Thymus (tissue), 14 donors: ENCODE measurements at places on chromosomes 4 and X.

DNA sequence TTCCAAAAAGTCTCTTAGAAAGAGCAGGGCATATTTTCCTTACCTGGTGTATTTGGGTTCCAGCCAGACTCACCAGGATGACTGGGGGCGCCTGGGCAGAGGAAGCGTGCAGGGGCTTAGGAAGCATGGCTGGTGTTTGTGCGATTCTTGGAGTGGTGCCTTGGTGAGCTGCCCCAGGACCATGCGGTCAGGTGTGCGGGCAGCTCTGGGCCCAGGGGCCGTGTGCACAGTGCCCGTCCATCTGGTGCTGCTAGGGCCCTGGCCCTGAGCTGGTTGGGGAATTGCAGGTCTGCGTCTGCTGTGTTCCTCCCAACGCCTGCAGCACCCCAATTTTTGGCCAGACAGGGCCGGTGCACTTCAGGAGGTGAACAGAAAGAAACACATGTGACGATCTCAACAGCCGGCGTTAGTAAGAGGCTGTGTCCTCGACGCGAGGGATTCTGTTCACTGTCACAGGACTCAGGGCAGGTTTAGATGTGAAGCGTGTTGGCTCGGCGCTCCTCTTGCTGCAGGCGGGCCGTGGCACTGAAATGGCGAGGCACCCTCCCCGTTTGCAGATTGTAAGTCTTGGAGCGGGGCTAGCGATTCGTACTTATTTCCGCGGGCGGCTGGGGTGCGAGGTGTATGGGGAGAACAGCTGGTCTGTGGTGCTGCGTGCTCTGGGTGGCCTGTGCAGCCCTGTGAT, 15.2 kb downstream of the RGS12 start:
- H3K27ac ChIP-seq: no peak overlapping the region
- DNase-seq: no peak
- H3K4me3 ChIP-seq: no peak overlapping the region
- H3K36me3 ChIP-seq: no peaks in the 10 kb centered on the region

DNA sequence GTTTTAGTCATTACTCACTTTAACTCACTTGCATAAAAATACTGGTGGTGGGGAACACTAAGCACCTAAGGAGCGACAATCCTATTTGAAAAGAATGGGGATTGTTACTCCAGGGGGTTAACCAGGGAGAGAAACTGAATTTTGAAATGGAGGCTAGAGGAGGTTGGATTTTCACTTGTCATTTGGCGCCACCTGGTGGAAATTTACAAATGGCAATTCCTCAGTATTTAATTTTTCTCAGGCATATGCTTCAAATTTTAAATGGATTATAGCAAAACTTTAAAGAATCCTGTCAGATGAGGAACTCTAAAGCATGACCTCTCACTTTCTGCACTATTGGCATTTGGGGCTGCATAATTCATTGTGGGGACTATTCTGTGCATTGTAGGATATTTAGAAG, 2.7 kb upstream of the GEMIN8 start:
- no peaks in the 10 kb centered on the region for H3K36me3 ChIP-seq
- DNase-seq: peak; percentile 60
- no peak overlapping the region for H3K27ac ChIP-seq
- no peak overlapping the region for H3K4me3 ChIP-seq
- peaks cover 5% of the 10 kb centered on the region for H3K27me3 ChIP-seq
- no peaks in the 10 kb centered on the region for H3K4me1 ChIP-seq

DNA sequence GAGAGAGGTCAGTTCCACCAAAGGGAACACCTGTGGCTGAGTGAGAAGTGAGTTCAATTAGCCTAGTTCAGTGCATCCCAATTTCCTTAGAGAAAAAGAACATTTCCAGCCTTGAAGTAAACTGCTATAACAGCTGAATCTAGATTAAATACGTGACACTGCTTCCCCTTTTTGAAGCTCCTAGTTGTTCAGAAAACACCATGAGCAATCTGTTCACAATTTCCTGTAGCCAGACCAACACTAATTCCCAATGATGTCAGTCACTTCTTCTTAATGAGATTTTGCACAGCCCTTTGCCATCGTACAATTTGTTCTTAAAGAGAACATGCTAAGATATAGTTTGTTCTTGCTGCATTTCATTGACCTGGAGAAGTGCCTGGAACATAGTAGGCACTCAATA, 144.6 kb upstream of the EDNRA start:
- DNase-seq: no peak
- no peaks in the 10 kb centered on the region for H3K36me3 ChIP-seq
- H3K4me3 ChIP-seq: no peak overlapping the region
- no peaks in the 10 kb centered on the region for H3K27me3 ChIP-seq
- no peaks in the 10 kb centered on the region for H3K4me1 ChIP-seq
- no peak overlapping the region for H3K27ac ChIP-seq

DNA sequence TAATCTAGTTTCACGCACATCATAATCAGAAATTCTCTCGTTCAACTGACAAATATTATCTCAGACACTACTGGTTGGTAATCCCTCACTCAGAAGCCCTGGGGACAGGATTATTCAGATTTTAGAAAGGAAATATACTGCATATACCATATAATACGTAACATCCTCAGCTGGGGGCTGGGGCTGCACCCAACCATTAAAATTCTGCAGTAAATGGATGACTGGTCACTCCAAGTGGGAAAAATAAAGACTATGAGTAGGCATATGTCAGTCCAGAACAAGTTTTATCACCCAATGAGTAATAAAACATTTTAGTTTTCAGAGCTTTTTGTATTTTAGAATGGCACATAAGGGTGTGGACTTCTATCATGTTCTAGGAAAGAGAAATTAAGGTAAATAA, 121.7 kb upstream of the MAP3K15 start:
- H3K27me3 ChIP-seq: no peaks in the 10 kb centered on the region
- no peak for DNase-seq
- H3K4me3 ChIP-seq: no peak overlapping the region
- no peak overlapping the region for H3K27ac ChIP-seq

DNA sequence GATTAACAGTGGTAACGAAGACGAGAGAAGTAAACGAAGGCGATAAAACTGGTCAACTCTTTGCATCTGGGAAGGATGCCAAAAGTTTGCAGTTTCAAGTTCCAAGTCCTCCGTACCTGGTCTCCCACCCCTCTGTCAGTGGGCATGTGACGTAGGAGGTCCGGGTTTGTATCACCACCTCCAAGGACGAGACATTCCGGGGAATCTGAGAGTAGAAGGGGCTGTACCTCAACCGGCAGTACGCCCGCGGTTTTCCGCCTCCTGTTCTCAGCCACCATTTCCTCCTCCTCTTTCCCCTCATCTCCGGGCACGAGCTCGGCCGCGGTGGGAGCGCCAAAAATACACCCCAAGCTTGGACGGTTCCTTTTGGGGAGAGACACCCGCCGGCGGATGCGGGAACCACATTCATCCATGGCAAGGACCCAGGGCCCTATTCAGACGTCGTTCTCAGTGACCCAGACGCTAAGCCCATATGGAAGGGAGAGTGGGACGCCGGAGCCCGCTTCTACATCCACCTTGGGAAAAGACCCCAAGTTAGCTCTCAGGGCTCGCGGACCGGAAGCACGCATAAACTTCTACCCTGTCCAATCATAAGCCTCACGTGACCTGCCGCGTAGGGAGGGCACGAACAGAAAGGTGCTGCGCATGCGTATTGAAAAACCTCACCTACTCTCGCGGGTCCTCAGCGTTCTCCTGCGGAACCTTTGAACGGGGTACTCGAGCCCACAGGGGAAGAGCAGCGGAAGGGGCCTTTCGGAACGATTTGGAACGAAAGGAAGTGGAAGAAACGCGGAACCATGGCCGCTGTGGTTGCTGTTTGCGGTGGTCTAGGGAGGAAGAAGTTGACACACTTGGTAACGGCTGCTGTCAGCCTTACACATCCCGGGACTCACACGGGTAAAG, at the start of the genes HELQ and MRPS18C:
Gene HELQ (minus strand): TSS at position 543 of the 903 bp plus-strand sequence. CDS start 130 bp downstream, at position 413.
Gene MRPS18C (plus strand): TSS at position 778 of the 903 bp plus-strand sequence. CDS start 20 bp downstream, at position 798.
- H3K4me1 ChIP-seq: peaks cover 2% of the 10 kb centered on the region
- peak; percentile 99 for DNase-seq
- no peaks in the 10 kb centered on the region for H3K27me3 ChIP-seq
- peak within 1 kb of the TSS; percentile 81 for H3K4me3 ChIP-seq
- peak within 1 kb of the TSS; percentile 99 for H3K27ac ChIP-seq
- peaks cover 9% of the 10 kb centered on the region for H3K36me3 ChIP-seq

DNA sequence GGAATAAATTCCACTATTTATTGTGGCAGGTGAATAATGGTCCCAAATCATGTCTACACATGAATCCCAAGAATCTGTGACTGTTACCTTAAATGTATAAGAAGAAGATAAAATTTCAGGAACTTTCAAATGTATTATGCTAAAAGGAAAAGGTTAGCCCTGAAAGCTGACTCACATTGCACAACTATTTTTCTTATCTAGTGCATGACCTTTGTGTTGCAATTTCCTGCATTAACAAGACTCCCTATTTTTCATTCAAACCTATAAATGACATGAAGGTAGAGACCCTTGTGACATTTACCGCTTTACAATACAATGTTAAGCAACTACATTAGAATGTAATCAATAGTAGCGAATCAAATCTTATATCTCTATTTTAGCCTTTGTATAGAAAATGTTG, 36.7 kb downstream of the UBQLN2 start:
- H3K27me3 ChIP-seq: no peaks in the 10 kb centered on the region
- DNase-seq: no peak
- H3K4me1 ChIP-seq: no peaks in the 10 kb centered on the region
- H3K27ac ChIP-seq: no peak overlapping the region
- H3K36me3 ChIP-seq: no peaks in the 10 kb centered on the region

- no peak overlapping the region for H3K27ac ChIP-seq
- no peaks in the 10 kb centered on the region for H3K4me1 ChIP-seq
- no peaks in the 10 kb centered on the region for H3K27me3 ChIP-seq
- no peak overlapping the region for H3K4me3 ChIP-seq
These were observed 39.3 kb upstream of the SMARCAD1 start for GRCh38 chr4:94168321-94168720.

DNA sequence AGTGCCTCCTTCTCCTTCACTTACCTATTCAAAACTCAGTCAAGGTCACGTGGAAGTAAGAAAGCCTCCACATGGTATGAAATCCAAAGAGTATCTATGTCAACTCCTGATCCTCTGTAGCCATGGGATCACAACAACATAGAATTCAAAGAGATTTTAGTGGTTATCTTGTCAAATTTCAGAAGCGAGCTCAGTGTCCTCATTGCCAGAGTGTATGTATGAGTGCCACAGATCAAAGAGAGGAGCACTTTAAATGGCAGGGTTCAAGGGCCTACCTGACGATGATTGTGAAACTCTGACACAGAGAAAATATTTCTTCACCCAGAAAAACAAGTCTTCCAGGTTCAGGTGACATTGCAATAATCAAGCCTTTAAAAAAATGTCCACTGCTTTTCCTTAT, 1.2 kb upstream of the ACE2 start:
- no peaks in the 10 kb centered on the region for H3K36me3 ChIP-seq
- no peaks in the 10 kb centered on the region for H3K27me3 ChIP-seq
- DNase-seq: no peak

DNA sequence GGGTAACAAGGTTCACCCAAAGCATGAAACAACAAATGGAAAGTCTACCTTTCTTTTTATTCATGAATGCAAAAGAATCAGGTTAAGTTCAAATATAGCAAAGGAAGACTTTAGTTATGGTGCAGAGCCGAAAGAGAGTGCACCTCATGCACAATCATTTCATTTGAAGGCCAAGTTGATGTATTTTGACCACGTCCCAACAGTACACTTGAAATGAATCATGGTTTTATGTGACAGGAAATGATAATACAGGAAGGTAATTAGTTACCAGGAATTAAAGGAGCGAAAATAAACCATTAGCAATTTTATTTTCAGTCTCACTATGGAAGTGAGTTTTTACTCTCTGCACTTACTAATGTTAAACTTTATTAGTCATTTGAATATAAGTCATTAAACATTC, 281.2 kb upstream of the DIAPH2 start:
- no peaks in the 10 kb centered on the region for H3K4me1 ChIP-seq
- no peaks in the 10 kb centered on the region for H3K27me3 ChIP-seq
- DNase-seq: no peak
- no peak overlapping the region for H3K4me3 ChIP-seq

DNA sequence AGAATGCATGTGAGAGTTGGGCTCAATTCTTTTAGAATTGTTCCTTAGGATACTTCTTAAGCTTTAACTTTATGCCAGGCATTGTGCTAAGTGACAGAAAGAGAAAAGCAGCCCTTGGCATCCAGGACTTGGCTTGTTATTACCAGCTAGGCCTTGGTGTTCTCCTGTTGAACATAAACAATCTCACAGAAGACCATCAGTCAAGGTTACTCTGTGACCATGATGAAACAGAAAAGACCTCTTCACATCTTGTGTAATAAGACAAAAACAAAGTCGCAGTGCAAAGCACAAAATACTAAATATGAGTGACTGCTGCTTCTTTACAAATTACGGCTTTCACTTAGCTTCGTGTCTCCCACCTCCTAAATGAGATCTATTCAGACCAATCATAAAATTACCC, 71.6 kb downstream of the CHIC2 start:
- H3K4me1 ChIP-seq: no peaks in the 10 kb centered on the region
- DNase-seq: no peak
- no peaks in the 10 kb centered on the region for H3K36me3 ChIP-seq
- H3K27me3 ChIP-seq: no peaks in the 10 kb centered on the region
- H3K27ac ChIP-seq: no peak overlapping the region

GRCh38 chr4:168541266-168541953, 44.6 kb downstream of the PALLD start:
- no peaks in the 10 kb centered on the region for H3K27me3 ChIP-seq
- H3K36me3 ChIP-seq: no peaks in the 10 kb centered on the region
- DNase-seq: no peak
- H3K4me1 ChIP-seq: no peaks in the 10 kb centered on the region

- H3K27ac ChIP-seq: no peak overlapping the region
- H3K4me3 ChIP-seq: no peak overlapping the region
- no peaks in the 10 kb centered on the region for H3K36me3 ChIP-seq
- H3K27me3 ChIP-seq: no peaks in the 10 kb centered on the region
- no peaks in the 10 kb centered on the region for H3K4me1 ChIP-seq
These were observed 209.3 kb downstream of the UGT8 start for GRCh38 chr4:114807759-114808404.

GRCh38 chr4:153922148-153922547, 133.3 kb upstream of the SFRP2 start:
- no peak overlapping the region for H3K4me3 ChIP-seq
- no peak for DNase-seq
- H3K36me3 ChIP-seq: no peaks in the 10 kb centered on the region
- no peaks in the 10 kb centered on the region for H3K4me1 ChIP-seq
